ENCODE measurements at places on chromosomes 7 and 10.

DNA sequence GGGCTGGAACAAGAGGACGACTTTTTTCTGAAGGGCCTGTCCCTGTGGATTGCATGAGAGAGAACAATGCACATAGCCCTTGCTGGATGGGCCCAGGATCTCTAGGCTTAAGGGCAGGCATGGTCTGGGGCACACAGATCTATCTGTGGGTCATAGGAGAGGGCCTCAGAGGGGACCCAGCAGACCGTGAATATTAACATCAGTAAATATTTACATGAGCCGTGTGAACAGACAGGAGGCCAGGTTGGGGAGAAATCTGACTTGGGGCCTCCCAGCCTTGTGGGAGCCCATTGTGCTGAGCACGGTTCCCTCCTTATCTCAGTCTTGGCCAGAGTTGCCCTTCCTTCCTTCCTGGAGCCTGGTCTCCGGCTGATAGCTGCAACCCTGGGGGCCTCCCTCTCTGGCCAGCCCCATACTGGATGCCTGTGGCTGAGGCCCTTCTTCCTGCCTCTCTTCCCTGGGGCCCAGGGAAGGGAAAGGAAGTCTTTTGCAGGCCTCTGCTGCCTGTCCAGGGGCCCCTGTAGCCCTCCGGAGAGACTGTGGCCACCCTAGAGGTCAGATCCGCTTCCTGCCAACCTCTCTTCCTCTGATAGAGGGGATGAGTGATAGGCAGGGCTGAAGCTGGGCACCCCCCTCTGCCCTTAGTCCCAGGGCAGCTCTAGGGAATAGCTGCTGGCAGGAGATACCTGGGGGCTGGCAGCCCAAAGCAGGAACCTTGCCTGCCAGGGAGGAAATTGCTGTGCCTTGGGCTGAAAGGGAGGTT is 44.5 kb upstream of the TRIM8 start:
- DNase-seq, result peak; percentile 26

DNA sequence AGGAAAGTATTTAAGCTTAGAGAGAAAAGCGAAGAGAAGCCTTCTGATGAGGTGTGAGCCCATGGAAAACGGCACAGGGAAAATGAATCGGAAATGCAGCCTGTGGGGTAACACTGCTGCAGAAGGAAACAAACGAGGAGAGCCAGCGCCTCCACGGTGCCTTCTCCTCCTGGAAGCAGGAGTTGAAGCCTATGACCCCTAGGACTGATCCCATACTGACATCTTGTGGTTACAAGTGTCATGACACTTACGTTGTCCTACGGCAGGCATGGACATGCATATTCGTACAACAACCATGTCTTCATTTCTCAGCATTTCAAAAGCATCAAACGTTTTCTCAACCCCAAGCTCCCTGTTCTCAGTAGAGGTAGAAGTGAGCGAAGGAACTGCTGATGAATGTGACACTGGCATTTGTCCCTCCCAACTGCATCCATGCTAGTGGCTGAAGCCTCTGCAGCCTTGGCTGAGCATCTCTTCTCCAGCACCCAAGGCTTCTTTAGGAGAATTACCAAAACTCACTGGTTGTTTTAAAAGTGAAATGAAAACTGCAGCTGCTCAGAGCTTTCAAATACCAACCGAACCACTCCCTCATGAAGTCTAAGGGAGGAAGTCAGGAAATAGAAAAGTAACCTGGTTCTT is 160.2 kb downstream of the JAZF1 start:
- peak; percentile 78 for DNase-seq

- no peak for DNase-seq
These were observed 29.0 kb upstream of the ADAM12 start for GRCh38 chr10:126417220-126417825.

DNA sequence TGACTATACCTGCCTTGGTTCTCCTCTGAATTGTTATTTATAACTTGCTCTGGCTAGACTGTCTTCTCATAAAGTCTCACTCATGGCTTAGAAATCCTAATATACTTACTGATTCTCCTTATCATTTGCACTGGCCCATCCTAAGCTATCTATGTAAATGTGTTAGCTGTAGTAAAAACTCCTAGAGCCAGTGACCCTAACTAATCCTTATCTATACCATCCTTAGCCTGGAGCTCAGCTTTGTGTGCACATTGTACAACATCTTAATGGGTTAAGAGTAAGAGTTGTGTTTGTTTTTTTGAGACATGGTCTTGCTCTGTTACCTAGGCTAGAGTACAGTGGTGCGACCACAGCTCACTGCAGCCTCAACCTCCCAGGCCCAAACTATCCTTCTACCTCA is 40.8 kb downstream of the LAMB4 start:
- DNase-seq, result no peak

- DNase-seq, result peak; percentile 73
These were observed 101.9 kb downstream of the HIBADH start for GRCh38 chr7:27560706-27561235.

DNA sequence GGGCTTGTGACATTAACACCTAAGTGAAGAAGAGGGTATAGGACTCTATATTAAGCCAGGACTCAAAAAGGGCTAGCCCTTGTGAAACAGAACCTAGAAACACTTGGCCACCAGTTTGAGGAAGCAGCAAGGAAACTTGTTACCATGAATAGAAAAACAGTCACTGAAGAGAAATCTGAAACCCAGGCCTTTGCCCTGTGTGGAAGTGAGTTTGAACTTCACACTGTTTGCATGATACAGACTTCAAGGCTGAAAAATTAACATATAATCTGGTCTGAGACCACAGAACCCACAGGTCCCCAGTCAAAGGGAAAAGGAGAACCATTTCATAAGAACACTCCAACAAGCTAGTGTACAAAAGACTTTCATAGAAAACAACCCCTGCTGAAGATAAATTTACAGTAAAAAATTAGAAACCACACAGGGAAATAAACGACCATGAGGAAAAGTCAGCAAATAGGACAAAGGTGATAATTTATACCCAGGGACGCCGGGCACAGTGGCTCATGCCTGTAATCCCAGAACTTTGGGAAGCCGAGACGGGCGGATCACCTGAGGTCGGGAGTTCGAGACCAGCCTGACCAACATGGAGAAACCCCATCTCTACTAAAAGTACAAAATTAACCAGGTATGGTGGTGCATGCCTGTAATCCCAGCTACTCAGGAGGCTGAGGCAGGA is 76.1 kb downstream of the SKIDA1 start:
- DNase-seq, result no peak

DNA sequence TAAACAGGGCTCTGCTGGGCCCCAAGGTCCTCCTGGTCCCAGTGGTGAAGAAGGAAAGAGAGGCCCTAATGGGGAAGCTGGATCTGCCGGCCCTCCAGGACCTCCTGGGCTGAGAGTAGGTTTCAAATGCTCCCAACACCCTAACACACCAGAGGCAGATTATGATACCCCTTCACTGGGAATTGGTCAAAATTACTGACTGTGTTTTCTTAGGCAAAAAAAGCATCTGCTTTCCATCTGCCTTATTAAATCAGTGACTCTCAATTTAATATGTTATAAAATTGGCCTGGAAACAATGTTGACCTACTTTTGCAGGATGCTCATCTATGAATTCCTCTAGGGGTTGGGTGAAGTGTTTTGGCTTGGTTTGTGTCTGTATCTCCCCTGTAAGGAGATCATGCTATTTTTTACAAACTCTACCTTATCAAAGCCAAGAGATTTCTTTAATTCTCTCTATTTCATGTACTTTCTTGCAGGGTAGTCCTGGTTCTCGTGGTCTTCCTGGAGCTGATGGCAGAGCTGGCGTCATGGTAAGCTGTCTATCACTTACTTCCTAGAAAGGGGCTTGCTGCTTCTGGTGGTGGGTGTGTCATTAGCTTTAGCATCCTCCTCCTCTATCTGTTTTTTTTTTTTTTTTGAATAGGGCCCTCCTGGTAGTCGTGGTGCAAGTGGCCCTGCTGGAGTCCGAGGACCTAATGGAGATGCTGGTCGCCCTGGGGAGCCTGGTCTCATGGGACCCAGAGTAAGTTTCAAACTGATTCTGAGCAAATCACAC is 15.9 kb downstream of the COL1A2 start:
- DNase-seq, result no peak

GRCh38 chr10:32318476-32318896 is 28.5 kb downstream of the EPC1 start:
- no peak for DNase-seq

GRCh38 chr7:959271-959670 is 4.8 kb upstream of the ADAP1 start:
- DNase-seq, result no peak

DNA sequence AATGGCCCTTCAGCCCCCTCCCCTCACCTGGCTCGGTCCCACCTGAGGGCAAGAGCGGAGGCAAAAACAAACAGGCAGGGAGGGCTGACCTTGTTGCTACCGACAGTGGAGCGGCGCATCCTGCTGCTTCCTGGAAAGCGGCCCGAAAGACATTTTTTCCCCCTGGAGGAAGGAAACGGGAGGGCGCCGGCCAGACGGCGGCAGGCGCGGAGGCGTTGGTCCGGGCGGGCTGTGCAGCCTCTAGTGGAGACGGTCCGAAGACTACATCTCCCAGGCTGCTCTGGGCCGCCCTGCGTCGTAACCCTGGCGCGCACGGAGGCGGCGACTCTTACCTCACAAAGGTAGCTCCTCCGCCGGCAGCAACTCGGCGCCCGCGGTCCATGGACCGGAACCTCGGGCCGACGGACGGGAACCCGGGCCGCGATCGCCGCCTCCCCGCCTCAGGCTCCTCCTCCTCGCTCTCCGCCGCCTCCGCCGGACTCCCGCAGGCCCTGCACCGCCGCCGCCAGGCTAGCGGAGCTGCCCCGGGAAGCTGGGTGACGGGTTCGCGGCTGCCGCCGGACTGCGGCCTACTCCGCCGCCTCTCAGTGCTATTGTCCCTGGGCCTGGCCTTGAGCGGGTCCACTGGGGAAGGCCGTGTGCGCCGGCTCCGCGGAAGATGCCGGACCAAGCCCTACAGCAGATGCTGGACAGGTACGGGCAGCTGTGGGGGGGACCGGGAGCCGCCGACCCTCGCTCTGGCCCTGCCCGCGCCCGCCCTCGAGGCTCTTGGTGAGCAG is at the start of the genes CPEB3 and MARCHF5:
TSS of gene CPEB3 (minus strand) at position 242 of the 779 bp plus-strand sequence. CDS start 50,728 bp downstream, outside the sequence.
TSS of gene MARCHF5 (plus strand) at position 331 of the 779 bp plus-strand sequence. CDS start at position 659, 328 bp downstream.
- peak; percentile 95 for DNase-seq

GRCh38 chr10:90856964-90857634 is 740 bp downstream of the HTR7 start:
- no peak for DNase-seq

DNA sequence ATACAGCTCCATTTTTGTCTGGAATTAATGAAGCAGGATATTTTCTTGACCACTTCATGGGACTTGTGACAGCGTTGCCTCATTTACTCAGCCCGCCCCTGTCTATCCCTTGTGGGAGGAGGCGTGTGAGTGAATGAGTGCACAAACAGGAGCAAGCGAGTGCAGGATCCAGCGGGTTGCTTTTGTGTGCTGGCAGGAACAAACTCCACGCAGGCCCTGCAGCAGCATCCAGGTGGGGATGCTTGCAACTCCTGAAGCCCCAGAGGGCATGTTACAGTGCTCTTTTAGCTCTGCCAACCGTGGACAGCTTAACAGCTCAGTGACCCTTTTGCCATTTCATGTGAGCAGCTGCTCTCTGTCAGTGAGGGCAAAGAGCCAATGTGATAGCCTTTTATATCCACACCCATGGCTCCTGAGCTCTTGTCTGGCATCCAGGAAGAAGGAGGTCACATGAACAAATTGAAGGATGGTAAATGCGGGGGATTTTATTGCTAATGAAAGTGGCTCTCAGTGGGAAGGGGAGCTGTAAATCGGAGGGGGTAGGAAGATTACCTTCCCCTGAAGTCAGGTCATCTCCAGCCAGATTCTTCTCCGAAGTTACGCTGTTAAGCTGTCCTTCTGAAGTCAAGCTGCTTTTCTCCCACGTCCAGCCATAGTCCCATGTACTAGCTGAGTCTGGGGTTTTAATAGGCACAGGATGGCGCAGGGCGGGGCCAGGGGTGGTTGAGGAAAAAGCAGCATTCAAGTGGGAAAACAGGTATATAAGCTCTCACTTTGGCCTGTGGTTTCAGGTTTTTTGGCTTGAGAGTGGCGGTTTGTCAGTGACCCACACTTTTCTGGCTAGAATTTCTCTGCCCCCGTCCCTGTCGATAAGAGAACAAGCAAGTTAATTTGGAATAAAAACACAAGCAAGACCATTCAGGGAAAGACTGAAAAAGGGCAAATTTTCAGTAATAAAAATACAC is 714.7 kb upstream of the MBL2 start:
- no peak for DNase-seq

GRCh38 chr7:68936471-68937035 is 661.7 kb upstream of the AUTS2 start:
- DNase-seq, result no peak

GRCh38 chr7:151409667-151410404 is at the start of gene WDR86:
Gene WDR86, minus strand, starts transcription at chr7:151410038. Its CDS starts 449 bp downstream, at chr7:151409589.
- DNase-seq, result no peak

- no peak for DNase-seq
These were observed 59.7 kb downstream of the MACC1 start for GRCh38 chr7:20157456-20157855.

- no peak for DNase-seq
These were observed 21.7 kb upstream of the MNX1 start for GRCh38 chr7:157032128-157032527.

DNA sequence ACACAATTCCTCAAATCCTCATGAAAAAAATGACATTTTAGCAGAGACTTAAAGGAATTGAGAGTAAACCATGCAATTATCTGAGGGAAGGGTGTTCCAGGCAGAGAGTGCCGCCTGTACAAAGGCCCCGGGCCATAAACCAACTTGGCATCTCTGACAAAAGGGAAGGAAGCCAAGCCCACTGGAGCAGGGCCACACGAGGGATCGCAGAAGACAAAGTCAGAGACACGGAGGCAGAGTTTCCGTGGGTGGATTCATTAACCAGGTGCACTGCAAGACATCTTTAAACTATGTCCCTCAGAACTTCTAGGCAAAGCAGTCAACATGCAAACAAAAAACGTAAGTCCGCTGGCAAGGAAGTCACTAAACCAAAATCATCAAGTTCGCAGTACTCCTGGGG is 92.0 kb downstream of the SFMBT2 start:
- no peak for DNase-seq

DNA sequence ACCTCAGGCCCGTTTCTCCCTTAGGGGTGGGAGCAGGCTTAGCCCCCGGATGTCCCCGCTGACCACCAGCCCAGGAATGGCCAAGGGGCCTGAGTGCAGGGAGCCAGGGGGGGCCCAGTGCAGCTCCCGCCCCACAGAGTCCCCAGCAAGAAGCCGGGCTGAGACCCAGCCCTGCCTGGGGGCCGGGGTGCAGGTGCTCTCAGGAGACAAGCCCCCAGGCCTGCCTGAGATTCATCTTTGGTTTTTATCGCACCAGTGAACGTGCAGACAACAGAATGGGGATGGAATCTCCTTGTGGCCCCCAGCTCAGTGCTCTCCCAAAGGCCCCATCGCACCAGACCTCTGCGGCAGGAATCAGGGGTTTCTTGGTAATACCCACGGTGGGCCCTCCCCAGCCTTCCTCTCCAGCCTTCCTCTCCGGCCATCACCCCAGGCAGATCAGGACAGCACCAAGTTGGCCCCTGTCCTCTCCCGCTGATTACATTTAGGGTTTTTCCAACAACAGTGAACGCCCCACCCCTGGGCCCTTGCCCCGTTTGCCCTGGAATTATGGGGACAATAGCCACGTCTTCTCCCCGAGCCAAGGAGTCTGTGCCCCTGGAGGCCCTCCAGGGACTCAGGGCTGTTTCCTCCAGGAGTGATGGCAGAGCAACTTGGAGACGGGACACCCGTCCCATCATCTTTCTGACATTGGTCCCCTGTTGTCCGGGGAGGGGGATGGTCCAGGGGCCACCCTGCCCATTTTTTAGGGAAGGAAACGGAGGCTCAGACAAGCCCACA is 22.4 kb downstream of the ADAP1 start:
- no peak for DNase-seq

GRCh38 chr7:132386201-132386681 is 190.0 kb downstream of the PLXNA4 start:
- DNase-seq, result no peak

- DNase-seq, result peak; percentile 96
These were observed 10.8 kb downstream of the NKX6-2 start for GRCh38 chr10:132774902-132775863.

GRCh38 chr10:114405011-114405350 is 679 bp upstream of the AFAP1L2 start:
- no peak for DNase-seq
